ENCODE measurements at places on chromosomes 6 and 20.

DNA sequence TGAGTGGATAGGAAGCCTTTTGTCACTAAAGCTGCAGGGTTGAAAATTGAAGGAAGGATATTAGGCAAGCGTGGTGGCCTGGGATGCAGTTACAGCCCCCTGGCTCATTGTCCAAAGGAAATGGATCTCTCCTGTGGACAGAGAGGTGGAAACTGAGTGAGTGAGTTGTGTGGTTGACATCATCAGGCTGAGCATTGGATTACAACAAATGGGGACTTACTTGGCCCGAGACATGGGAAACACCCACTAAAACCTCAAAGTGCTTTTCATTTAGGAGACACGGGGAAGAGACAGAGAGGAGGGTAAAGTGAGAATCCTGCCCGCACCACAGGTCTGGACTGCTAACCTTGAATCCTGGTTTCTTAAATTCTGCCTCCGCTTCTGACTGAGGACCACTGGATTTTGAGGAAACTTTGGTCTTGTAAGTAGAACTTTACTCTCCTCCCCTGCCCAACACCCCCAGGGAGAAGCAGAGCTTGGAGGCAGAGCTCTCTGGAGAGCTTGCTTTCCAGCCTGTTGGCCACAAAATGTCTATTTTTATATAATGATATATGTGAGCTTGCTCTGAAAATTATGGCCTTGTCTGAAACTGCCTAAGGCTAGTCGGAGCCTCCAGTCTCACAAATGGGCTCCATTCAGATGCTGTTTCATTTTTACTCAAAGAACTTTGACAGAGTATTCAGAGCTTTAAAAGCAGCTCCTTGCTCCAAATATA lies at the start of gene PKIG:
PKIG (plus strand) TSS at position 269 of the 715 bp plus-strand sequence. CDS start 31,978 bp downstream, outside the sequence.
- DNase-seq: no peak

DNA sequence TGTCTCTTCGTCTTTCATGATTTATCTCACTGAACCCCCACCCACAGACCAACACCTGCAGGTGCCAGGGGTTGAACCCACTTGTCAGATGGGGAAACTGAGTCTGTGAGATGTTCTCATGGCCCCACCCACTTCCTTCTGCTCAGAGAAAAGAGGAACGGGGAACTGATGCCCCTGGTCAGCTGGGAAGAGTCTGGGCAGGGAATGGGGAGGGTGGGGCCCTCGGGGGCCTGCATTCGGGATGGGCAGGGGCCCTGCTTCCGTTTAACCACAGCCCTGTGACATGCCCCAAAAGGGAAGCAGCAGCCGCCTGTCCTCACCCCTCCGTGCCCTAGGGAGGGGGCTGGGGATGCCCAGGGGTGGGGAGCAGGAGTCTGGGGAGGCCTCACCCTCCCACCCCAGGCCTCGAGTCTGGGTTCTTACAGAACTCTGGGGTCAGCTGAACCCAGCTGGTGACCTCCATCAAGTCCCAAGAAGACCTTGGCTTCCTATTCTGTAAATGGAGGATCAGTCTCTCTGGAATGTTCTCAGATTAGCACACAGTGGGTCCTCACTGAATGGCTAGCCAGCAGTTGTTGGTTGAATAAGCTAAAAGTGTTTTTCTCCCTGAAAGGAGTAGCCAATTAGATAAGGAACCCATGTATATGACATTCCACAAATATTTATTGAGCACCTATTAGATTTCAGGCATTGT lies 81.5 kb downstream of the CEBPB start:
- DNase-seq: no peak

DNA sequence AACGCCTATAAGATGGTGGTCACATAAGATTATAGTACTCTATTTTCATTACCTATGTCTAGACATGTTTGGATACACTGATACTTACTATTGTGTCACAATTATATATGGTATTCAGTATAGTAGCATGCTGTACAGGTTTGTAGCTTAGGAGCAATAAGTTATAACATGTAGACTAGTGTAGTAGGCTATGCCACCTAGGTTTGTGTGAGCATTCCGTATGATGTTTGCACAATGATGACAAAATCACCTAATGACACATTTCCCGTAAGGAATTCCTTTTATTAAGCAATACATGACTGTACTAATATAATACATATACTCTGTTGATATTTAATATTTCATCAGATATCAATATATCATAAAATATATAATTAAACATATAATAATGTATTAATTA lies 540.7 kb downstream of the BMP2 start:
- no peak for DNase-seq

GRCh38 chr6:155412335-155412734 lies 43.3 kb downstream of the NOX3 start:
- no peak for DNase-seq

DNA sequence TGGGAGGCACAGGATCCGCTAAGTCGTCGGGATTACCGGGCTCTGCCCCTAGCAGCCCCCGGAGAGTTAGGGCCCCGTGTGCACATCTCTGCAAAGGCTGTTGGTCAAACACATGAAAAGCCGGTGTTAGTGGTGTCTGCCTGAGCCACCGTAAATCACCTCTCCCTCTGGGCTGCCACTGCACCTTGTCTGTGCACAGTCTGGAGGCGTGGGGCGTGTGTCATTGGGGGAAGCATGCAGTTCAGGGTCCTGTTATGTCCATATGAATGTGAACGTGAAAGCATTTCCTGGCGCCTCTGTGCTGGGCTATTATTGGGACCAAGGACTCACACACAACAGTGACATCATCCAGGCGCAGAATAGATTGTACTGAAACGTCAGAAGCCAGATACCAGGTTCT lies 305.6 kb downstream of the NRN1 start:
- no peak for DNase-seq

DNA sequence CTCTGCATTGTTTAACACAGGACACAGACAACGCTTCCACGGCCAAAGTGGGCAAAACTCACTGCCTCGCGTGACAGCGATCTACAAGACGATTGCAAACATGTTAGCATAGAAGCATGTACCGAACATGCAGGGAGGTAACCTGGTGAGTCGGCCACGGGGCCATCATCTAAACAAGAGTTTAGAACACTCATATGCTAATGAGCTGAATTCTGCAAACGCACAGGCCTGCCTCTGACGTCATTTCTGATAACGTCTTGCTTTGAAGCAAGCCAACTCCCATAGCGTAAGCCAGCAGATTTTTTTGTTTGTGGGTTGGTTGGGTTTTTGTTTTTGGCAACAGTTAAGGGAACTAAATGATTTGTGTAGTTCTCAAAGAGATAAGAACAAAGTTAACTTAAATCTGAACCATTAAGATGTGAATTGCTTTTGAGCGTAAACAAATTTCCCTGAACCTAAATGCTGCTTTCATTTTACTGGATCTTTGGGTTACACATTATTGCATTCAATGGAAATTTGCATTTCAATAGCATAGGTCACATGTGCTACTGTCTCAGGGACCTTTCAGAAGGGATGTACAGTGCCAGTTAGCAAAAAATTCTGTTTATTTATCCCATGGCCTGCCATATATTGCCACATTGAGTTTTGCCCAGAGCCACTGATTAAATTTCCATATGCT lies 184.5 kb upstream of the PDE10A start:
- no peak for DNase-seq

DNA sequence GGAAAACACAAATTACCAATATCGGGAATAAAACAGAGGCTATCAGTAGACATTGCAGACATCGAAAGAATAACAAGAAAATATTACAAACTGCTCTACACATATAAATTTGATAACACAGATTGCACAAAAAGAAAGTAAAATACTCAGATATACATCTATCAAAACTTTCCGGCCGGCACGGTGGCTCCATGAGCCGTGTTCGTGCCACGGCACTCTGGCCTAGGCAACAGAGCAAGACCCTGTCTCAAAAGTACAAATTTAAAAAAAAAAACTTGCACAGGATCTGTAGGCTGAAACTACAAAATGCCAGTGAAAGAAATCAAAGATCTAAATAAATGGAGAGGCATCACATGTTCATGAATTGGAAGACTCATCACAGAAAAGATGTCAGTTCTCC lies 49.4 kb downstream of the SNX5 start:
- no peak for DNase-seq

- no peak for DNase-seq
These were observed 384 bp upstream of the MANEA start for GRCh38 chr6:95576998-95577303.

GRCh38 chr6:16828058-16828457 lies 66.8 kb upstream of the ATXN1 start:
- DNase-seq: no peak

- DNase-seq: no peak
These were observed 80.8 kb downstream of the KHDC1L start for GRCh38 chr6:73144516-73144915.

DNA sequence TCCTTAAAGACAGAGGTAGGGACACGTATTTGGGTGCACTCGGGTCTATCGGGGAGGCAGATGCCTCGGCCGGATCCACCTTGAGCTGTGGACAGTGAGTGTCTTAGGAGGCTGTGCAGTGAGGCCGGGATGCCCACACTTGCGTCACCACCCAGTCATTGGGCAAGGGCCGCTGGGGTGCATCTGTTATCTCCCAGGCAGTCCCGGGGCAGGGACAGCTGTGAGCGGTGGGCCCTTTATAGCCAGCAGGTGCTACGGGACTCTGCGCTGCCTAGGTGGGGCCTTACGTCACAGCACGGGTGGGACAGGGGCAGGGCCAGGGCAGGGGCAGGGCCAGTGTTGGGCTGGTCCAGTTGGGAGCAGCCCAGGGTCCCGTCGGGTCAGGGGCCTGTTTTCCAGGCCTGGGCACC lies 689 bp upstream of the COL20A1 start:
- DNase-seq: no peak

DNA sequence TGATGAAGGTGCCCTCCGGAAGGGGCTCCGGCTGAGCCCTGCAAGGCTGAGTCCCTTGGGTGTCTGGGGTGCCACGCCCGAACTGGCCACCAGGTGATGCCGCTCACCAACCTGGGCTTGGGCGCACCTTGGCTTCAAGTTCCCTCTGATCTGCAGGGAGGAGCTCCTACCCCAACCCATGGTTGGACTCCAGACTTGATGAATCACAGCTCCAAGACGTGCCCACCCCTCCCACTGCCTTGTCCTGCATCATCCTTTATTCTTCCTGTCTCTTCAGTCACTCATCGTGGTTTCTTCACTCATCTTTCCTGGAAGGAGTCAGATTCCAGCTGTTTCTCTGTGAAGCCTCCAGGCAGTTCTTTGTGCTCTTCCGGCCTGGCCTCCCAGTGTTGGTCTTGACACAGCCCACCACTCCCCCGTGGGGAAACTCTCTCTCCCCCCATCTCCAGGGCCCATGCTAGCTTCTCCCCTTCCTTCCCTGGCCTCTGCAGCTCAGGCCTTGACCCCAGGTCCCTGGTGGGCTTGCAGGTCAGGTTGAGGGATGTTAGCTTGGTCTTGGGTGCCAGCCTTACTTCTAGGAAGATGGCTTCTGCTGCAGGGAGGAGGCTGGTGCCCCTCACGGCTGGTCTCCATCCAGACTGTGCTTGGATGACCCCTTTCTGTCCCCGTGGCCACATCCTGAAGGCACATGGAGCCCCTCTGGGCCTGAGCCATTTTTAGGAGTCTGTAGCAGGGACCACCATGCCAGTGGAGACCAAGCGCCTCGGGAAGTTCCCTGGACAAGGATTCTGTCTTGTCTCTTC lies 2.6 kb upstream of the ZBP1 start:
- DNase-seq: peak; percentile 73

DNA sequence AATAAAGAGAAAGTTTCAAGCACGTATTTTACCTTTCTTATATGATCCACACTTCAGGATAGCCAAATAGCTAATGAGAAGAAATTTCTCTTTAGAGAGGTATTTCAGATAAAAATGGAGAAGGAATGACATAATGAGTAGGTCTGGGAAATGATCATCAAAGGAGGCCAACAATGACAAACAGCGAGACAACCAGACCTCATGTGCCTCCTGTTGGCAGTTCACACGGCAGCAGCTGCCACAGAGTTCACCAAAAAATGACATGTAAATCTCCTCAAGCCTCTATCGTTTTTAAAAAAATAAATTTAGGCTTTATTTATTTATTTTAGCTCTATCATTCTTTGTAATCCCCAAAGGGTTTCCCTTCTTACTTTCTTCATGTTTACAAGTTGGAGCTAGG lies 47.7 kb downstream of the SLC2A12 start:
- DNase-seq: no peak

DNA sequence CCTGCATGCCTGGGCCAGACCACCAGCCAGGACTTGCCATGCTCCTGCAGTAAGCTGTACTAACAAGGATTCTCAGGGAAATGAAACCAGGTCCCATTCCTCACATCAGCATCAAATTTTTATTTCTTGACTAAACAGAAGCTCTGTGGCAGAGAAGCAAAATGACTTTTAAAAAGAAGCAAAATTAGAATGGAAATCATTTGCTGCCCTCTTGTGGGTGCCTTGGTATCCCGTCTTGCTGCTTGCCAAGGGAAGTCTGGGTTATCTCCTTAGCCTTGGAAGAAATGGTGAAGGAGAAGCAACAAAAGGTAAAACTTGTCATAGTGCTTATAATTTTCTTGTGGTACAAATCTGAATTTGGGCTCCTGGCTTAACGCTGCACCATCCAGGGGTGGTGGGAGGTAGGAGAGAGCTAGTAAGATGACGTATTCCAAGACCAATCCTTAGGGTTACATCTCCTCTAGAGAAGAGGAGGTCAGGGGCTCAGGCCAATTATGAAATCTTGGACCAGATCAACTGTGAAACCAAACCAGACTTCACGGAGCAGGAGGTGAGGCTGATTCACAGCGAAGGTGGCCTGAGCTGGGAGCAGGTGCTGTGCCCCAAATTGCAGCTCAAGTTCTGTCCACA lies 107.5 kb downstream of the FAXC start:
- peak; percentile 44 for DNase-seq

DNA sequence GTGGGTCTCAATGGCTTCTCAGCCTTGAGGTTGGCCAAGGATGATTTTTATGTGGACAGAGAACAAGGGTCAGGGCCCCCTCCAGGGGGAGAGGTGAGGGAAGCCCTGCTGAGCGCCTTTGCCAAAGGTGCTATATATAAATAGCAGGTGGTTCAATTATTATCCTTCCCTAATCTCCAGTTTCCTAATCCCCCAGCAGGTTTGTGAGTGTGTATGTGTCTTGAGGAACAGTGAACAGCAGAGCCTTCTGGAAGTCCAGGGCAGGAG lies 3.2 kb upstream of the SIRPA start:
- no peak for DNase-seq

GRCh38 chr6:16712931-16713484 lies 48.3 kb downstream of the ATXN1 start:
- peak; percentile 20 for DNase-seq

- DNase-seq: no peak
These were observed 56.2 kb downstream of the BTBD9 start for GRCh38 chr6:38583523-38583922.

DNA sequence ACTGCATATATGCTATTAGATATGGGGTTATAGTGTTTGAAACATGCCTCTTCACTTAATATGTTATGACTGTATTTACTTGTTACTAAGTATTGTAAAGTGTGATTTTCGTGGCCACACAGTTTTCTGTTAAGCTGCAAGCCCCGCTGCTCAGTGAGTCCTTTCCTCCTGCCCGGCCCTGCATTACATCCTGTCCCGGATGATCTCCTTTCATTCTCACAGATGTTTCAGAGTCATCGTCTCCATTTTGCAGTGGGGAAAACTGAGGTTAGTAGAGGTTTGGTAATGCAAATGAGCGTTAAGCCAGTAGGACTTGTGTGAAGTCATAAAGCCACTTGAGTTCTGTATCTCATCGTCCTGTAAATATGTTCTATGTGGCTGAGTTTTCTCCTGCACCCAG lies 155.5 kb downstream of the CFAP61 start:
- DNase-seq: no peak

GRCh38 chr6:137571854-137572253 lies 77.7 kb upstream of the OLIG3 start:
- peak; percentile 14 for DNase-seq

- DNase-seq: no peak
These were observed 86.2 kb upstream of the NFATC2 start for GRCh38 chr20:51628533-51629398.
